ENCODE measurements at places on chromosomes 3 and 15.

- no peak for DNase-seq
Measured at GRCh38 chr15:21271566-21271965, 168.7 kb downstream of the POTEB3 start.

DNA sequence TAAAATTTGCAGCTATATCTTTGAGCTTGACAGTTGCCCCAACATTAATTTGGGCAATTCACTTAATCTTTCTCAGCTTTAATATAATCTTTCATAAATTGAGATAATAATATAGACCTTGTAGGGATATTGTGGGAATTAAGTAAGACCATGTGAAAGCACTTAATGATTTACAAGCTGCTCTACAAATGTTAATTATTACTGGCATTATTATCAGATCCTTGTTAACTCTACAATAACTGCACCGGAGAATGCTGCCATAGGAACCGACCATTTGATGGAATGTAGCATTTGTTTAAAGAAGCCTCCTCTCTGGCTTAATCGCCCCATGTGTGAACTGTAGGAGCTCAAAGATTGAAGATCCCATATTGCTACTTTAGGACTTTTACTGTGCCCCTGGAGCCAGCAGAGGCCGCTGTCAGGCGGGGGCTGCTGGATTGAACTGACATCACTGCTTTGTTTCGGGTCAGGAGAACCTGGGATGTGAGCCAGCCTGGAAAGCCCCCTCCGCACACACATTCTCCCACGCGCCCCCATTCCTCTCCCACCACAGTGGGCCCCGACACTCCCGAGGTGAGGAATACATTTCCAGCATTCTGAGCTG, 154.2 kb upstream of the TNIK start:
- no peak for DNase-seq

DNA sequence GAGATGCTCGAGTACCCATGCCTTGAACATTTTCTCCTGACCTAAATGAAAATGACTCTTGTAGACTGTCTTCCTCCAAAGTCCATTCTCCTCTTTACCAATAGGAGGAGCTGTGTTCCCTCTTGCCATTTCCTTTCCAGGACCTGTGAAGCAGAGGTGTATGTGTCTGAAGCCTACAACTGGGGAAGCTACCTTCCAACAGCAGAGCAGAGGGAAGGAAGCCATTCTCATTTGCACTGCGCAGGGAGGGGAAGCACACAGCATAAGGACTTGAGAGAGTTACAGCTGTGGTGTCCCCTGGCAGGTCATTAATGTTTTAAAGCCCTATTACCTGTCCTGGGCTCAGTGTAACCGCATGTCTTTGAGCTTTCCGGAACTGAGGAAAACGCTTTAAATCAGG, 38.7 kb downstream of the HSPBAP1 start:
- DNase-seq, result no peak

- no peak for DNase-seq
Measured at GRCh38 chr3:16978234-16978920, 93.6 kb downstream of the PLCL2 start.

- DNase-seq, result no peak
Measured at GRCh38 chr15:47705281-47705997, 11.9 kb upstream of the SEMA6D start.

GRCh38 chr3:8525893-8526292, 24.3 kb downstream of the LMCD1 start:
- no peak for DNase-seq

GRCh38 chr15:52441841-52442240, 86.8 kb downstream of the MYO5A start:
- no peak for DNase-seq

DNA sequence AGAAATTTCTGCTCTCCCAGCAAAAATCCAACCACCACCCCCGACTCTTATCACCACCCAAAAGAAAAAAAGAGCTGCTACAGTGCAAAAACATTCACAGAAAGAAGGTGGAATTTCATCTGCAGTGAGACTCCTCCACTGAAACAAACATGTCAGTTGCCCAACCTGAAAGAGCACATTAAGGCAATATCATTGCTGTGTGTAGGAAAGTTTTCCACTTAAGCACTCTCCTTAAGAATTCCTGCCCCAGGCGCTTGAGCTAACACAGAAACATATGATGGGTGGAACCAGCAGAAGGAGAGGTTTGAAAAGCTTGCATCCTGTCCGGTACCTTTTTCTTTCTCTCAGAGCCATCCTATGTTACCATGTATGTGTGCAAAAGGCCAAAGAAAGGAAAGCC, 200.8 kb upstream of the GADL1 start:
- DNase-seq, result no peak

GRCh38 chr15:47362118-47362905, 355.0 kb upstream of the SEMA6D start:
- DNase-seq, result no peak

DNA sequence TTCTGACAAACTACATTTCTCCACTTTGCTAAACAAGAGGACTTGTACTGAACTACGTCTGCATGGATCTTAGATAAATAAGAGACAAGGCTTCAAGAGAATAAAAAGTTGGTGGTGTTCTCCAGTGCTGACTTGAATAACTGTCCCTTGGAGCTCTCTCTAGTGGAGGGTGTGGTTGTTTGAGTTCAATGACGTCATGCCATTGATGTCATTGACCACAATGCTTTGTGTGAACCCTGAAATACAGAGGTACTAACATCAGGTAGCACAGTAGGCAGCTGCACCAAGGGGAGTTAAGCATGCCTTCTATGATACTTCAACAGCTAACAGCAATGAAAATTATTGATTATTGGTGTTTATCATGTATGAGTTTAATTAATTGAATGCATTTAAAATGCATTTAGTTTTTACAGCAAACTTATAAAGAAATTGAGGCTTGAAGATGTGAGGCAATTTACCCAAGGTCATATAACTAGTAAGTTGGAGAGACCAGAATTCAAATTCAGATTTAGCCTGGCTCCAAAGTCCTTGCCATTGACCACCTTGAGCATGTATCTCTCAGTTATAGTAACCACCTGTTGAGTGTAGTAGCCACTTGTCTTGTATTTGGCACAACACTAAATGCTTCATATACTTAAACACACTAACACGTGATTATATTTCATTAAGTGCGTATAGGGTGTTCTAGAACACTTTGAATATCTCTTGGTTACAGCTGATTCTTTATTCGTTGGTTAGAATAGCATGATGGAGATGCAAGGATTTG, 126.0 kb upstream of the ANKRD28 start:
- no peak for DNase-seq

GRCh38 chr3:194140520-194141414, 4.8 kb downstream of the HES1 start:
- no peak for DNase-seq

- no peak for DNase-seq
Measured at GRCh38 chr3:106086038-106086437, 217.2 kb upstream of the CBLB start.
